ENCODE measurements at places on chromosomes 12 and 14.

GRCh38 chr12:76084863-76085519 is 506 bp upstream of the NAP1L1 start:
- peak; percentile 91 for DNase-seq

- no peak for DNase-seq
These were observed 22.5 kb downstream of the SINHCAF start for GRCh38 chr12:31303466-31303865.

- DNase-seq: no peak
These were observed 1117.6 kb upstream of the TMEM132C start for GRCh38 chr12:127149226-127149964.

- no peak for DNase-seq
These were observed 55.4 kb downstream of the AKAP6 start for GRCh38 chr14:32384464-32384863.

DNA sequence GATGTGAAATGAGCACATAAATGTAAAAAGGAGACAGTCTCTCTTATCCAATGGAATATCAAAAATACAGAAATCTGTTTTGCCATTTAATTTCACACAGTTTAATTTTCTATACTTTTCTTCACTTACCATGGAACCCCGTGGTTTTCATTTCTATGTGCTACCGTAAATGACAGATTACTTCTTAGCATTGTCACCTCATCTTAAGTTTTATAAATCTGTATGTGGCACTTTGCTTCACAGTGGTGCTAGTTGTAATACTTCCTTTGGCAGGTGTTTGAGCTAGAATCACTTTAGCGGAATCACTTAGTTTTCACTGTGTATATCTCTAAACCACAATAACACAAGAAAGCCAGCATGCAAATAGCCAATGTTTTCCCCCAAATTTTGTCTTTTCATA is 781.9 kb upstream of the MGAT4C start:
- no peak for DNase-seq

DNA sequence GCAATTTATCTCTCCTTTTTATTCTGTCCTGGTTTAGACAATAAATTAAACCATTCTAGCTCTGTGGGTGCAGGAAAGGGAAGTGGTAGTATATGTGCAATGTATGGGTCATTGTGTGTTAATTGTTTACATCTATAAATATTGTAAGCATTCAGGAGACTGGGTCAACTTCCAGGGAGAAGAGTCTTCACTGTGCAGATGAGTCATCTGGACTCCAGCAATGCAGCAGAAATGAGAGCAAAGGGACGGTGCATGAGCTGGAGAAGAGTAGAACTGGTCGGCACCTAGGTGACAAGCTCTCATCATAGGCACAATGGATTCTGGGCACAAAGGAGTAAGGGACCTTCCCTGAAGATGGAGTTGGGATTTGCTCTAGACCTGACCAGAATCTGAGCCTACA is 211.1 kb upstream of the DAAM1 start:
- peak; percentile 34 for DNase-seq

GRCh38 chr14:41666301-41666700 is 59.6 kb downstream of the LRFN5 start:
- no peak for DNase-seq

- DNase-seq: no peak
These were observed 1375.2 kb upstream of the TMEM132C start for GRCh38 chr12:126891789-126892188.

DNA sequence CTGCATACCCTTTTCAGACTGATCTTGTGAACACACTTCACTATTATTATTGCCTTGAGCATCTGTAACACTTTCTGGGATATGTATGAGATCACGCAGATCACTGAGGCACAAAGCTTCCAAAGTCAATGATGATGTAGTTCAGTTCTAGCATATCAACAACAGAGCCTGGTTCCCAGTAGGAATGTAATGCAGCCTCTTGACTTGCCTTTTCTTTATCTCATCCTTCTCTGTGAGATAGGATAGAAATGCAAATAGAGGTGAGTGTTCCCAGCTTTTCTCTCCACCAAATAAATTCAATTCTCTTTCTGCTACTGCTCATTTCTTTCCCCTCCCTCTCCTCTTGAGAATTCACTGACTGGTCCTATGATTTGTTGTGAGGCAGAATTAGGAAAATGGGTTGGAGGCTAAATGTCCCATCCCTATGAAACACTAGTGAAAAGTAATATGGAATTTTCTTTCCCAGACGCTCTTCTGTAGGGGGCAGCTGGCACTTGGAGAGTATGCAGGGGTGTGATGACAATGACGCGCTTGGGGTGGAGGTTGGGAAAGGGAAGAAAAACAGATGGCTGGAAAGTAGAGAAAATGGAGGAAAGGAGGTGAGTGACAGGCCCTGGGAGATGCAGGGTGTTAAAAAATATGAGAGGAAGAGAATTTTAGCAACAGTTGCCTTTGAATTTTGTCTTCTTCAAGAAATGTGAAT is 96.0 kb upstream of the TMTC1 start:
- DNase-seq: no peak

DNA sequence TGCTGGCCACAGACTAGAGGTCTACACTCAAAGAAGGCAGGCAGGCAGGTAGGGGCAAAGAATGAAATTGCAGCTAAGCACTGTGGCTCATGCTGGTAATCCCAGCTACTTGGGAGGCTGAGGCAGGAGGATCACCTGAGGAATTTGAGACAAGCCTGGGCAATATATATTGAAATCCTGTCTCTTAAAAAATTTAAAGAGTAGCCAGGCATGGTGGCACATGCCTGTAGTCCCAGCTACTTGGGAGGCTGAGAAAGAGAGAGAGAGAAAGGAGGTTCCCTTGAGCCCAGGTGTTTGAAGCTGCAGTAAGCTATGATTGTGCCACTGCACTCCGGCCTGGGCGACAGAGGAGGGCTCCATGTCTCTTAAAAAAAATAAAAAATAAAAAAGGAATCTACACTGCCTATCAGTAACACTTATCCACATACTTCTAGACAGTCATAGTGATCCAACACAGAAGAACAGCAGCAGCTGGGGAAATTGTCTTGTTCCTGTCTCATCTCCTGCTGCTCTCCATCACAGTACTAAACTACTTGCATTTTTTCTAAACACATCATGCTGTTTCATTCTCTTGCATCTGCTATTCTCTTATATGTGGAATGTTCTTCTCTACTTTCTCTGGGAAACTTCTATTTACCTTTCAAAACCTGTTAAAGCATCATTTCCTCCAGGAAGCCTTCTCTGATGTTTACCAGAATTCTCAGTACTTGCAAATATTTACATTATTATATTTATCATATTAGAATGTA is 57.2 kb downstream of the ATF7 start:
- DNase-seq: peak; percentile 34

DNA sequence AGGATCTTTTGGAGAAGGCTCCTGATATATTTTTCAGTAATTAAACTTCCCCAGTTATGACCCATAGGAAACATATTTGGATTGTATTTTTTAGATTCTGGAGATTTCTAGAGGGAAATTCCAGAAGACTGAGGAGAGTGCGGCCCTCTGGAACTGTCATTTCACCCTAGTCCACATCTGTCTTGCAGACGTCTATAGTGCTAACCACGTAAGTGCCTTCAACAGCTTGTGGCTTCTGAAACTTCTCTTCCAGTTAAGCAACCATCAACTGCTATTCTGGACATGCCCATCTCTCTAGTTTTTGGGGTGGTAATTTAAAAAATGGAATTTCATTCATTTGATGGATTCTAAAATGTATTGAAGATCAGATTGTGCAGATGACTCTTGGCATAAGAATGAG is 1098.8 kb downstream of the TMEM121 start:
- no peak for DNase-seq

DNA sequence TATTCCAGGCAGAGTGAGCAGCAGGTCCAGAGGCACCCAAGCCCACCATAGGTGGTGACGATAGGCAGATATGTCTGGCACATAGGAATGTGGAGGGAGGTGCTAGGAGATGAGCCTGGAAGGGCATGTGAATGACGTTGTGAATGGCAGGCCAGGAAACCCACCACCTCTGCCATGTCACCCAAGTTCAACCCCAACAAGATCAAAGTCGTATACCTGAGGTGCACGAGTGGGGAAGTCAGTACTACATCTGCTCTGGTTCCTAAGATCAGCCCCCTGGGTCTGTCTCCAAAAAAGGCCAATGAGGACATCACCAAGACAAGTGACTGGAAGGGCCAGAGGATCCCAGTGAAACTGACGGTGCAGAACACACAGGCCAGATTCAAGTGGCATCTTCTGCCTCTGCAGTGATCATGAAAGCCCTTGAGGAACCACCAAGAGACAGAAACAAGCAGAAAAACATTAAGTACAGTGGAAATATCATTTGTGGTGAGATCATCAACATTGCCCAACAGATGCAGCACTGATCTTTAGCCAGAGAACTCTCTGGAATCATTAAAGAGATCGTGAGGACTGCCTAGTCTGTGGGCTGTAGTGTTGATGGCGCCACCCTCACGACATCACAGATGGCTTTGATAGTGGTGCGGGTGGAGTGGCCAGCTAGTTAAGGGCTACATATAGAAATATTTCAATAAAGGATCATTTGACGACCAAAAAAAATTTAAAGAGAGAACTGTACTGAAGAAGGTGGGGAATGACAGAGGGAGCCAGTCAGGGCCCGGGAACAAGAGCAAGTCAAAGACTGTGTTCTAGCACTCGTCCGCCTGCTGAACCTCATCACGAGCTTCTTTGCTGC is 99.7 kb downstream of the ZFP36L1 start:
- no peak for DNase-seq

- no peak for DNase-seq
These were observed 3.2 kb downstream of the PTGES3 start for GRCh38 chr12:56684745-56685359.

DNA sequence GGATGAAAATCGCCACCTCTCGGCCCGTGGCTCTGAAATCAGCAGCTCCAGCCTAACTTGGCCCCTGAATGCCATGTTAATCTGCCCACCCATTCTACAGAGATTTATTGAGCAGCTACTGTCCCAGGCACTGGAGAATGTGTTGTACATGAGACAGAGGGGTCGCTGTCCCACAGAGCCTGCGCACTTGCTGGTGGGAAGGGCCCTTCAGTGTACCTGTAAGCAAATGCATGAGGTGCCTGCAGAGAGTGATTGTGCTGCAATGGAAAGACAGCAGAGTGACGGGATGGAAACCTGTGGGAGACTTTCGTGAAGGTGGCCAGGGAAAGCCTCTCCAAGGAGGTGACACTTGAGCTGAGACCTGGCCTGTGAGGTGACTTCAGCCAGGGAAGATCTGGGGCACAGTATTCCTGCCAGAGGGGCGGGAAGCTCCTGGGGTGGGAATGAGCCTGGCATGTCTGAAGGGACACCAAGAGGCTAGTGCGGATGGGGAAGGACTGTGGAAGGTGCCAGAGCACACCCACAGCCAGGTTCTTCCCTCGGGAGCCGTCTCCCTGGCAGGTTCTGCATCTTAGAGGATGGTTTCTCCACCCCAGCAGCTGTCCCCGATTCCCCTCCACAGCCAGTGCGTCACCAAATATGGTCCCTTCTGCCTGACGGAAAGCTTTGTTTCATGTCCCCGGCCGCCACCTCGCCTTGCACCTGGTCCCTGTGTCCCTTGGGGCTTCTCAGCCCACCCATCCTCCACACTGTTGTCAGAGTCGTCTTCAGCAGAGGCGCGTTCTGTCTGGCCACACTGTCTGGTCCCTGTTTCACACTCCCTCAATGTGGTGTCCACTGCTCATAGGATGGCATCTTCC is 8.7 kb downstream of the SMIM41 start:
- DNase-seq: peak; percentile 59

GRCh38 chr12:561908-562593 is 101.2 kb downstream of the NINJ2 start:
- no peak for DNase-seq

- peak; percentile 75 for DNase-seq
These were observed 104.8 kb downstream of the MYF5 start for GRCh38 chr12:80821513-80822000.

DNA sequence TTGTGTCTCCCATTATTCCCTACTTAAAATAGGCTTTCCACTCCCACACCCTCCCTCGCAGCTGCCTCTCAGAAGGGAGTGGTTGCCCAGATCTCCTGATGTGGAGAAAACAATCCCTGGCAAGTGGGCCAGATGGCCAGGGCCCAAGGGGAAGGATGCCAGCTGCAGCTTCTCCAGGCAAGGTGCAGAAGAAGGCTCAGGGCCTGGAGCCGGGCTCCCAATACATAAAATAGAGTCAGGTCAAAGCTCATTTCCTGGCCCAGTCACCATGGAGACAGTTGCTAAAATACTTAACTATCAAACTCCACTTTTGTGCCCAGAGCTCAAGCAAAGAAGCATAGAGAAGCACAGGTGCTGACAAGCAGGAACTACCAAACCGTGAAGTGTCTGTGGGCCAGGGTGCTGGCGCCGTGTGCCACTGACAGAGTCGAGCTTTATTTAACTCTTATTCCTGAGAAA is 45.7 kb upstream of the ITPR2 start:
- DNase-seq: peak; percentile 92

DNA sequence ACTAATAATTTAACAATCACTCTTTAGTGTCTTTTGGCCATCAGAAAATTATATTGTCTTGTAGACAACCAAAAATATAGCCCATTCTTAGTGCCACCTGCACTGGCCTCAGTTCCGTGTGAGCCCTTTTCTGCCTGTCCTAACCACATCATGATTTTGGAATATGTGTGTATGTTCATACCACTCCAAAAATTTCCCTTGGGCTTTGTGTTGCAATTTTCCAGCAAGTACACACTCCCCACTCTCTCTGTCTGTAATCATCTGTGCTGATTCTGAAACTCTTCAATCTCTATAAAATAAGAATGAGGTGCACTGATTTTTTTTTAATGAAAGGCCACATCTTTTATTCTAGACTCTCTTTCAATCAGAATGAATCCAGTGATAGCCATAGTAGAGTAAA is 196.0 kb downstream of the PIK3C2G start:
- DNase-seq: no peak

DNA sequence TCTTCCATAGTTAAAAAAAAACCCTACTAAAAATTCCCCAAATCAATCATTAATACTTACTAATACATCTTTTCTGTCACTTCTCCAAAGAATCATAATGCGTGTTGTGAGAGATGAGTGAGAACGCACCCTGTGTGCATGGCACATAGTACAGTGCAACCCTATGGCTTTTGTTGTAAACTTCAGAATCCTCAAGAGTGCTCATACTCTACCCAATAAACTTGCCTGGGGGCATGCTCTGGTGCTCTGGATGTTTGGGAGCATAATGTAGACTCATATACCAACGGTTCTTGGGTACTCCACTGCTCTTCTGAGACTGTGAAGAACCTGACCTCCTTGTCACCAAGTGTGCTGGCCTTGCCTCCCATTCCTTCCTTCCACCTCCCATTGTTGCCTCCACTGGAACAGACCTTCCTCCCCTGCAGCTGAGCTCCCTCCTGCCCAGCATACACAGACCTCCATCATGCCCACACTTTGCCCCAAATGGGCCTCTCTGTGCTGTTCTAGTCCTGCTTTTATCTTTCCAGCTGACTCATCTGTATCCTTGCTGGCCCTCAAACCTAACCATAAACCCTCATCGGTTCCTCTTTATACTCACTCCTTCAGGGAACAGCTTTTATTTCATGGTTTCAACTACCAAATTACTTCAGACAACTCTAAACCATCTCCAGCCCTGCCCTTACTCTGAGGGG is 8.9 kb downstream of the DCP1B start:
- no peak for DNase-seq

DNA sequence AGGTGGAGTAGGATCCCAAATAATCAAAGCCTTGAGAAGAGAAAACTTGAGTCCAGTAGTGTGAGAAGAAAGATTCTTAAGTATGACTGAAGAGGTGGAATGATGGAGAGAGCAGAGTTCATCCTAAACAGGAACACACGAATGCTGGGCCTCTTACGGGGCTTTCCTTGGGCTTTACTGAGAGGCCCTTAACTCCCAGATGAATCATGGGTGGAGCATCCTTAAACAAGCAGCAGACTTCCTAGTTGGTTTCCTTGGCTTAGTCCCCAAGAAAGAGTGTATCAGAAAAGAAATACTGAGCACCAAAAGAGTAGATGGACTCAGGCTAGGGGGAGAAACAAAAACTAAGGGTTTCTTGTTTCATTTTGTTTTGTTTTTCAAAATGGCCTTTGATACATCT is 132.5 kb downstream of the GPR135 start:
- DNase-seq: no peak
